CD4-positive, alpha-beta T cell treated with Interleukin-6 at 100 ng/mL for 8 hours (primary cell): ENCODE measurements at places on chromosomes 2 and 18.

- no peak for DNase-seq
Observed at GRCh38 chr18:49100226-49100968, 149.6 kb upstream of the SMAD7 start.

- no peak for DNase-seq
Observed at GRCh38 chr2:79936715-79937114, 367.8 kb downstream of the LRRTM1 start.

GRCh38 chr2:240962300-240963064 lies 35.9 kb upstream of the SNED1 start:
- DNase-seq: no peak

- no peak for DNase-seq
Observed at GRCh38 chr2:43321446-43321845, 95.0 kb upstream of the ZFP36L2 start.

DNA sequence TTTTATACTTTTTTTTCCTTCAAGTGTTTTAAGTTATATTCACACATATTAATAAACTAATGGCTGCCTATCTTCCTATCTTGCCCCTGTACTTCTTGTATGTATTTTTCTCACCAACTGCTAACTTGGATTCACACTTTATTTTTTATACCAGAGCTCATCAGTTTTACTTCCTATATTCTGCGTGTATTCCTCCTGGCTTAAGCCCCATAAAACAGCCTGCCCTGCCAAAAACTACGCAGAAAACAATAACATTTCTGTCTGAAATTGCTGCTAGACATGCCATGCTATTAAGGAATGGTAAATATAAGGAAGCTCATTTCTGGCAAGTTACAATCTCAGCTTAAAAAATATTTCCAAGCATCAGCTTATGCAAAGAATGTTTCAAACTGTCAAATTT lies 172.3 kb downstream of the UBE2E3 start:
- DNase-seq: no peak

DNA sequence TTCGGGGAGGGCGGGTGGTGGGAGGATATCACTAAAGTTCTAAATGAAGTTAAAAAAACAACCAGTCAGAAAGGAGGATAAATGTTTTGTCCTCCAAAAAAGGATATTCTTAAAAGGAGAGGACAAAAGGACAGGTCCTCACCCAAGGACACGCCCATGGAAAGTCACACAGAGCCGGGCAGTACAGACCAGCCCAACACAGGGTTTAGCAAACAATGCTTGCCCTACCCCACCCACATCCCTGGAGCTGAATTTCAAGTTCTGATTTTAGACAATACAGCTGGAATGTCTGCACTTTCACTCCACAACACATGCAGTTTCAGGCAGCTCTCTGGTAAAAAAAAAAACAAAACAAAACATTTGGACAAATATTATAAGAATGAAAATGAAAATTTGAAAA lies 67.9 kb downstream of the SLC9A4 start:
- DNase-seq: no peak

- DNase-seq: no peak
Observed at GRCh38 chr2:102317715-102318114, 6.4 kb downstream of the IL1RL1 start.

DNA sequence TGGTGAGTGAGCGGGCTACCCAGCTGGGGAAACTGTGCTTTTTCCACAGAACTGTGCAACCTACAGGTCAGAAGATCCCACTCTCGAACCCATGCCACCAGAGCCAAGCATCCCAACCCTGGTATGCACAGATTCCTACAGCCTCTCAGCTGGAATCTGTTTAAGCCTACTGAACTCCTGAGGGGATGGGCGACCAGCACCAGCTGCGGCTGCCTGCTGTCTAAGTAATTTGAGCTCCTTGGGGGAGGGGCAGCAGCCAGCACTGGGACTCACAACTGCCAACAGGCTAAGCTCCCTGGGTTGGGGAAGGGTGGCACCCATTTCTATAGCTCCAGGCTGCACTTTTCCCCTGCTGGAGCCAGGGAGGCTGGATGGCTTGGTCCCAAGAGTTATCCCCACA lies 11.8 kb downstream of the CYP27C1 start:
- no peak for DNase-seq

GRCh38 chr18:53142005-53142404 lies 802.0 kb downstream of the DCC start:
- DNase-seq: no peak

- no peak for DNase-seq
Observed at GRCh38 chr18:75086494-75087034, 122.4 kb downstream of the PTGR3 start.

DNA sequence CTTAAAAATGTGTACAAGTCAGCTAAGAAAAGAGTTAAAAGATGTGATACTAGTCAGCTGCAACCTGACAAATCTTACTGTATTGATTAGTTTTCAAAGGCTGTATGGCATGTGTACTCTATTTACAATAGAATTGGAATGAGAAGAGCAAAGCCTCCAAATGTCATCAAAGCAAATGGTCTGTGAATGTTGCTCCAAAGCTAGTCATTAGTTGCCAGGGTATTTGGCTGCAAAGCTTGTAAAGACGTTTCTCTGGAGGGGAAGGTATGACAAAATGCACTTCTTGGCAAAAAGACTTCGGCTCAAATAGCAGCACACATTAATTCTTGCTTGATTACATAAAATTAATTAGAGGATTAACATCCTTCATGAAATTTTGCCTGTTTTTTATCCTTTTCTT lies 59.3 kb downstream of the ETAA1 start:
- no peak for DNase-seq
